Activated T-cell treated with anti-CD3 and anti-CD28 coated beads for 48 hours (primary cell): ENCODE measurements at places on chromosomes 1 and 21.

- no peak for DNase-seq
Measured at GRCh38 chr1:98969798-98970490, 34.7 kb downstream of the PLPPR5 start.

GRCh38 chr1:108316545-108316944 is 72.7 kb upstream of the NBPF4 start:
- DNase-seq: no peak

DNA sequence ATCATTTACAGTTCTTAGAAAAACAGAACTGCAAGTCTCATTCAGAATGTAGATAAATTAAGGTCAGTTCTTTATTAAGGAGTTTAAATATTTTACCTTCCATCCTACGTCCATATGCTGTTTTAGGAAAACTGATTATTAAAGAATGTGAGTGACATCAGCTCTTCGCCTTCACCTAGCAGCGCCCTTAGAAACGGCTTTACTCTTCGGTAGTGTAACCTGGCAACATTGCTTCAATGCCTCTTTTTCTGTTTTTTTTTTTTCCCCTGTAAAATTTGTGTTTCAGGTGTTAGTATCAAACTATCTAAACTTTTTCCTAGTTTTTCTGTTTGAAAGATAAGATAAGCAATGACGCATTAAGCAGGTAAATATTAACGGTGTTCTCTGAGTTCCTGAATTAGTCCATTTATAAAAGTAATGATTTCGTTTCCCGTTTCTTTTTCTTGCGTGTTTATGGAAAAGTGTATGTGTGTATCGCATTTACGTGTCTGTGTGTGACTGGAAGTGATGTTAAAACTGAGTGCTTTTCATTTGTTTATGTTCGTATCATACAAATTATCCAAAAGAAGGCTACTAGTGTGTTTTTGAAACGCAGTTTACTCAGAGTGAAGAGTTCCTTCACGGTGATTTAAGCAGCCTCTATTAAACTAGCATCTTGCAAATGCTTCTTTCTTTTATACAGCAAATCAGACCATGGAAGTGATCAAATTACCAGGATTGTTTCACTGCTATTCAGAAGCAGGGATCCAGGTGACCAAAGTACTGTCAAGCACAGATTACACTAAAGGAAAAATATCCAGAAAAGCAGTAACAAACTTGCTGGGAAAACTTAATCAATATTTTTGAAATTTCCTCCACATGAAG is 139.0 kb downstream of the SDCCAG8 start:
- DNase-seq: no peak

DNA sequence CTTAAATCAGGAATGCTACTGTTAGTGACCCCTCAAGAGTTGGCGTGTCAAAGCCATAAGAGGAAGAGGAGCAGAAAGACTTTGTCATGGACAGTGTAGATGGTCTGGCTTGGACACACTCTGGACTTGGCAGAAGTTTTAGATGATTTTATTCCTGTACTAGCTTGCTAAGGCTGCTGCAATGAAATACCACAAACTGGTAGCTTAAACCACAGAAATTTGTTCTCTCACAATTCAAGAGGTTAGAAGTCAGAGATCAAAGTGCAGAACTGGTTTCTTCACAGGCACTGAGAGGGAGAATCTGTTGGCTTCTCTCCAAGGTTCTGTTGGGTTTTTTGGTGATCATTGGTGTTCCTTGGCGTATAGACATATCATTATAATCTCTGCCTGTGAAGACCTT is 869.8 kb upstream of the B3GALT2 start:
- DNase-seq: no peak

DNA sequence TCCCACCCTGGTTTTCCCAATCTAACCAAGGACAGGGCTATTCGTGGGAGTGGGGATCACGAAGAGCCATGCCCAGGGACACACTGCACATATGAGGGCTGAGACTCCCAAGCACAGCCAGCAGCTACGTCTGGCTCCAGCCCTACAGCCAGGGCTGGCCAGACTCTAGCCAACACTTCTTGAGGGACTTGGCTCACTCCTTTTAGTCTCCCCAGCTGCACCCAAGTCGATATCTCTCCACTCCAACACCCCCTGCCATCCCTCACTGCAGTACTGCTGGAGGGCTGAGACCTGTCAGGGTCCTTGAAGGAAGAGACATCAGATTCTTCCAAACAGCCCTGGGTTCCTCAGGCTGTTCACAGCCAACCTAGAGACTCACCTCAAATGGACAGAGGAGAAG is 62.6 kb downstream of the CD46 start:
- no peak for DNase-seq

- DNase-seq: no peak
Measured at GRCh38 chr1:48233666-48234485, 11.4 kb downstream of the SLC5A9 start.

- no peak for DNase-seq
Measured at GRCh38 chr1:1098681-1099421, 17.0 kb downstream of the C1orf159 start.

DNA sequence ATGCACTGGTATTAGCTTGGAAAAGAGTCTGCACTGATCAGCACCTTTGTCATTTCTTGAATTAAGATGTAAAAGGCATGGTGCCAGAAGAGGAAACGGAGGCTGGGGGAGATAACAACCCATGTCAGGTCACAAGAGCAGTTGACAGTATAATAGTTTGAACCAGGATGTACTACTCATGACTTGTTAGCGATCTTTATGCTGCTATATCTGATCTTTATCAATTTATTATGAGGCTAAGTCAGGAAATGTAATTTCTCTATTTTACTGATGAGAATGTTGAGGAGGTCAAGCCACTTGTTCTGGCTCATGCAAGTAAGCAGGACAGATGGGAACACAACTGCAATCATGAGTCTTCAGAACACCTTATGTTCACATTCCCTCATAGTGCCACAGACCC is 41.4 kb downstream of the RGS5 start:
- DNase-seq: no peak
